Stimulated activated naive CD8-positive, alpha-beta T cell treated with anti-CD3 and anti-CD28 coated beads, Interleukin-15, Interleukin-2, amounts not matched to agents 100 U/mL and 50 U/mL, for 24 hours (primary cell): ENCODE measurements at places on chromosomes 11 and 22.

DNA sequence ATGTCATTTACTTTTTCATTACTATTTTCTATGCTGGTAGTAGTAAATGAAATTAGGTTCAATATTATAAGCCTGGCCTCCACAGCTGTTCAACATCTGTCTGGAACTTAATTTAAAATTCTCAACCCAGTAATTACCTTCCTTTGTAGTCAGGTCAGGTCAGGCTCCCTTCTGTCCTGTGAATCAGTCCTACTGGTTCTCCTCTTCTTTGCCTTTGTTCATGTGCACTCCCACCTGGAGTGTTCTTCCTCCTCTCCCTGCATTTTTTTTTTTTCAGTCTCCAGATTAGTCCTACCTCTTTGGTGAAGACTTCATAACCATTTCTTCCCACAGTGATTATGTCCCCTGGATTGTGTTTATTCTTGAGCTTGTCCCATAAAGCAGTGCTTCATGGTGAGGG, 67.9 kb downstream of the DKK3 start:
- no peak for DNase-seq

DNA sequence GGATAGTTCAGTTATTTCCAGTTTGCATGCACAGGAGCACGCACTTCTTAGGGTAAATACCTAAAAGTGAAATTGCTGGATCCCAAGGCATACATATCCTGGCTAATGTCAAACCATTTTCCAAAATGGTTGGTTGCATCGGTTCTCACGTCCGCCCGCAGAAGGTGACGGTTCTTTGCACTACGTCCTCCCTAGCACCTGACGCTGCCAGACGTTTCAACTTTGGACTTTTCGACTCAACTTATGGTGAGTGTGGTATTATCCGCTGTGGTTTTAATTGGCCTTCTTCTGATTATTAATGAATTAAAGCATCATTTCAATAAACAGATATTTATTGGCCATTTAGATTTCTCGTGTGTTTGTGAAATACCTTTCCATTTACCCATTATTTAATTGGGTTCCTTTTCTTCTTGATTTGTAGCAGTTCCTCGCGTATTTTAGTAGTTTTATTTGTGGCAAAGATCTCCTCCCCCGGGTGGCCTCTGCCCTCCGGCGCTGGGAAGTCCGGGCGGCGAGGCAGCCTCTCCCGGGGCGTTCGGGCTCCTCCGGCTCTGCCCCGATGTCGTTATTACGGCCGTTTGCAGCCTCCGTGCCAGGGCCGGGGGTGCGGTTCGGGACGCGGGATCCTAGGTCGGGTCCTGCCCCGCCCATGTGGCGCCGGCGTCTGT, at the start of gene JHY:
TSS of gene JHY (plus strand) at position 571 of the 668 bp plus-strand sequence. CDS start 3,091 bp downstream, outside the sequence.
- DNase-seq = no peak

DNA sequence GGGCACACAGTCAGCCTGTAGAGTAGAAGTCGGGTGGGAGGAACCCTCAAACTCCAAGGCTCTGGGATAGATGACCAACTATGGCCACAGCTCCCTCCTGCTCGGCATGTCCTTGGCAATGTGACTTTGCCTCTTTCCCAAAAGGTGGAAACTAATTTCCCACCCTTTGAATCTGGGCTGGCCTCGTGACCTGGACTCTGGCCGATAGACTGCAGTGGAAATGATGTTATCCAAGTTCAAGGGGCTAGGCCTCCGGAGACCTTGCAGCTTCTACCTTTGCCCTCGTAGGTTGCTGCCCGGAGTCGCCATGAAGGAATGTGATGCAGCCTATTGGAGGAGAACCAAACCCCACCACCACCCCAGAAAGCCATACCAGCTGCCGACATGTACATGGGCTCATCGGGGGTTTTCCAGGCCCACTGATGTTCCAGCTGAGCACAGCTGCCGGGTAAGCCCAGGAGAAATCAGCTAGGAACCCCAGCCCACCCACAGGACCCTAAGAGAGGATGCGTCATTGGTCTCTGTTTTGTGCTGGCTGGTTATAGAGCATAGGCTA, 30.4 kb downstream of the KCNJ4 start:
- DNase-seq = no peak

DNA sequence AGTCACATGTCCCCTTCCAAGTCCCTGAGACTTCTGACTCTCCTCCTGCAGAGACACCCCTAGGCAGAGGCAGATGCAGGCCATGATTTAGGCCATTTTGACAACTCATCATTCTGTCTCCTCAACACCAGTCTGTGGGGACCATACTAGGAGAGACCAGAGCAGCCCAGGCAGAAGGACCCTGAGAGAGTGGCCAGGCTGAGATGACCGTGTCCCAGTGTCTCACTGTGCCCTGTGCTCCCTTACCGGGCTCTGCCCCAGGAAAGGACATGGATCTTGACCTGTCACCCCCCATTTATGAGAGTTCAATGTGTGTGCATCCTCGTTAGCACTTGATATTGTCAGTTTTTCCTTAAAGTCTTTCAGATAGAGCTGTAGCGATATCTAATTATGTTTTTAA, 52.4 kb upstream of the IGLL5 start:
- DNase-seq = no peak

GRCh38 chr11:4763096-4763495, 6.6 kb downstream of the OR51F1 start:
- no peak for DNase-seq

- peak; percentile 61 for DNase-seq
Measured at GRCh38 chr22:46737105-46737975, 712 bp downstream of the CERK start.

GRCh38 chr22:45306139-45306538, 3.6 kb upstream of the FAM118A start:
- no peak for DNase-seq

- DNase-seq = no peak
Measured at GRCh38 chr11:115126515-115127208, 377.6 kb downstream of the CADM1 start.

- no peak for DNase-seq
Measured at GRCh38 chr22:45911601-45912271, 65.2 kb downstream of the WNT7B start.

DNA sequence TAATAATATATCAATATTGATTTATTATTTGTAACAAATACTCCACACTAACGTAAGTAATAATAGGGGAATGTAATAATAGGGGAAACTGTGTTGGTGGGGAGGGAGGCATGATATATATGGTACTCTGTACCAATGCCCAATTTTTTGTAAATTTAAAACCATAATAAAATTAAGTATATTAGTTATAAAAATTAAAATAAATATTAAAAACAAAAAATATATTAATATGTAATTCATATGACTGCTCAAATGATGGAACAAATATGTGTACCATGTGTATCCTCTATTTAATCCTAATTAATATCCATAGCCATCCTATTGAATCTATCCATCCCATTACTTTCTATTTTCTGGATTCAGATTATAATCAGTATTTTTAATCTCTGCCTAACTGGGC, 578.0 kb downstream of the KCNA4 start:
- DNase-seq = no peak

GRCh38 chr11:25211635-25212254, 714.9 kb downstream of the LUZP2 start:
- no peak for DNase-seq

- DNase-seq = no peak
Measured at GRCh38 chr11:60129853-60130252, 41.4 kb downstream of the MS4A2 start.

DNA sequence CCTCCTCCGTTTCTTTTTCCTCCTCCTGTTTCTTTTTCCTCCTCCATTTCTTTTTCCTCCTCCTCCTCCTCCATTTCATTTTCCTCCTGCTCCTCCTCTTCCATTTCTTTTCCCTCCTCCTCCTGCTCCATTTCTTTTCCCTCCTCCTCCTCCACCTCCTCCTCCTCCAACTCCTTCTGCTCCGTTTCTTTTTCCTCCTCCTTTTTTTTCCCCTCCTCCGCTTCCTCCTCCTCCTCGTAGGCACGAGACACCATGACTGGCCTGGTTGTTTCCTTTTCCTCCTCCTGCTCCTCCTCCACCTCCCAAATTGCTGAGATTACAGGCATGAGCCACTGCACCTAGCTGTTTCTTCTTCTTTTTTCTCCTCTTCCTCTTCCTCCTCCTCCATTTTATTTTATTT, 25.6 kb upstream of the DRICH1 start:
- DNase-seq = no peak

- DNase-seq = no peak
Measured at GRCh38 chr11:11513422-11513821, 108.4 kb downstream of the GALNT18 start.

GRCh38 chr11:69467196-69467595, 14.3 kb upstream of the LINC01488 start:
- DNase-seq = no peak

- DNase-seq = no peak
Measured at GRCh38 chr11:22785251-22785650, 44.4 kb downstream of the SVIP start.

GRCh38 chr11:134941326-134941725, 529.3 kb upstream of the B3GAT1 start:
- no peak for DNase-seq

DNA sequence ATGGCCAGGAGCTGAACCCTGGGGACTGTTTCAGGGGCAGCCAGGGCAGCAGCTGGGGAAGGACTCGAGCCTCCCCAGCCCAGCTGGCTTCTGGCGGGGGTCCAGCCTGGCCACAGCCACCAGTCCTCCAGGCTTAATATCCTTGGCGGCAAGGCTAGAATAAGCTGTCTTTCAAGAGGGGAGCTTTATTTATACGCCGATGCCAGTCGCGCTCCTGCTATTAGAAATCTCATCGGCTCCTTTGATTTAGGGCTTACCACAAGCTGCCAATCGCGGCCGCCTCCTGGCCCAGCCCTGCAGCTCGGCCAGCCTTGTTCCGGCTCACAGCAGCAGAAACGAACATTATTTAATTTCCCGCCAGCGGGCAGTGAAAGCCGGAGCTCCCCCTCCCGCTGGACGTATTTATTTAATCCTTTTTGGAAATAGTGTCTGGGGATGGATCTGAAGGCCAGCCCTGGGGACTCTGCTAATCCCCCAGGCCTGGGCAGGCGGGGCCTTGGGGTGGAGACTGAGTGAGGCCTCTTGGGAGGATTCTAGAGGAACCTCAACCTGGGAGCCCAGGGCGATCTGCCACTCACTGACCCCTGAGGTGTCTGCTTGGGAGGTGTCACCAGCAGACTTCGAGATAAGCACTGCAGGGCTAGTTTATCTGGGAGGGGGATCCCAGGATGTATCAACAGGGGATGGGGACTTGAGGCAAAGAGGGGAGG, 363.1 kb downstream of the MN1 start:
- DNase-seq = no peak

GRCh38 chr11:126186025-126186698, 25.3 kb downstream of the RPUSD4 start:
- no peak for DNase-seq

DNA sequence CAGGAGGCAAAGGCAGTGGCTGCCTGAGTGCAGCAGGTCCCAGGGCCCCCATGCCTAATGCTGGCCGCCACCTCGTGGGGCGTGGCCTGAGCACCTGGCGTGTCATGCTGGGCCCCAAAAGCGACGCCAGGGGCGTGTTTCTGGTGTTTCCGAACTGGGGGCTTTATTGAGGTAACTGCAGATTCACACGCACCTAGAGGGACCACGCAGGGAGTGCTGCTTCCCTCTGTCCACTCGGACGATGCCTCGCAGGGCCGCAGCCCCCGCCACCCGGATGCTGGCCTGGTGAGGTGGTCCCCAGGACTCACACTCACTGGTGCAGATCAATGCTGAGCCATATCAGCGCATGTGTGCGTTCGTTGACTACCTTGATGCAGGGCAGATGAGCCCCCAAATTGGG, 736.2 kb downstream of the BRD1 start:
- DNase-seq = no peak

DNA sequence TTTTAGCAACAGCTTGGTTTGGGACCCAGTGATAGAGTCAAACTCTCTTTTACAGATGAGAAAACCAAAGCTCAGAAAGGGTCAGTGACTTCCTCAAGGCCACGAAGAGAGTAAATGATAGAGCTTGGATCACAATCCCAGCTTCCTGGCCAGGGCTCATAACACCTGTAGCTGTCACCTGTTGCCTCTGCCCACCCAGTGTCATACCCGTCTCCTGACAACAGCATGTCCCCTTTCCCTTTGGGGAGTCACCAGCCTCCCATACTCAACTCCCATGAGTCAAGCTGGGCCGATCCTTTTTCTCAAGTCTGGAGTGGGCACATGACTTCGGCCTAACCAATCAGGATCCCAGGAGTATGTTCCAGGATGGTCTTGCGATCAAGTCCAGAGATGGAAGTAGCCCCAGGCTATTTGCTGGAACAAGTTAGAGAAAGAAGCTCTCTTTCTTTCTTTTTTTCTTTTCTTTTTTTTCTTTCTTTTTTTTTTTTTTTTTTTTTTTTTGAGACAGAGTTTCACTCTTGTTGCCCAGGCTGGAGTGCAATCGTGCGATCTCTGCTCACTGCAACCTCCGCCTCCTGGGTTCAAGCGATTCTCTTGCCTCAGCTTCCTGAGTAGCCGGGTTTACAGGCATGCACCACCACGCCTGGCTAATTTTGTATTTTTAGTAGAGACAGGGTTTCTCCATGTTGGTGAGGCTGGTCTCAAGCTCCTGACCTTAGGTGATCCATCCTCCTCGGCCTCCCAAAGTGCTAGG, 27.8 kb upstream of the MYH9 start:
- DNase-seq = no peak

GRCh38 chr11:78187366-78188285, 800 bp downstream of the KCTD21 start:
- peak; percentile 78 for DNase-seq

DNA sequence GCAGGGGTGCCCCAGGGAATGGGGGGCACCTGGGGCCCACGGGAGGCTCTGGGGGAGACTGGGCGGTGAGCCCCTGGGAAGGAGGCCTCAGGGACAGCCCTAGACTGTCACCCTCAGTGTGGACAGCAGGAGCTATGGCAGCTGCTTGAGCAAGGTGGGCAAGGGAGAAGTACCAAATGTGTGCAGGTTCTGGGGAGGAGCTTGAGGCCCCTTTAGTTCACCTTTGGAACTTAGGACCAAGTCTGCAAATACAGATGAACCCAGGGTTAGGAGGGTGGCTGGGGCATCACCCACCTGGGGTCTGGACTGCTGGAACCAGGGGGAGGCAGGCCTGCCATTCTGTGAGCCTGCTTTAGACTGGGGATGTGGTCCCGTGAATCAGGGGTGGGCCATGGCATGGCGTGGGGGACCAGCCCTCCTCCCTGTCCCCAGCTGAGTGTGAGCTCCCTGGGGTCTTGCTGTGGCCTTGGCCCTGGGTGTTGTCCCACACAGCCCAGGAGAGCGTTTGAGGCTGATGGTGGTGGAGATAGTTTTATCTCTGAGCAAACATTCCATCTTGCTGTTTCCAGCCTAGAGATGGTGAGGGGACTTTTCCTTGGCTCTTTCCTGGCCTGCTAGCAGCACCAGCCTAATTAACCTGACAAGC, 122.3 kb downstream of the KCNQ1 start:
- DNase-seq = no peak

GRCh38 chr22:35538801-35539321, 1.8 kb upstream of the RASD2 start:
- peak; percentile 58 for DNase-seq

DNA sequence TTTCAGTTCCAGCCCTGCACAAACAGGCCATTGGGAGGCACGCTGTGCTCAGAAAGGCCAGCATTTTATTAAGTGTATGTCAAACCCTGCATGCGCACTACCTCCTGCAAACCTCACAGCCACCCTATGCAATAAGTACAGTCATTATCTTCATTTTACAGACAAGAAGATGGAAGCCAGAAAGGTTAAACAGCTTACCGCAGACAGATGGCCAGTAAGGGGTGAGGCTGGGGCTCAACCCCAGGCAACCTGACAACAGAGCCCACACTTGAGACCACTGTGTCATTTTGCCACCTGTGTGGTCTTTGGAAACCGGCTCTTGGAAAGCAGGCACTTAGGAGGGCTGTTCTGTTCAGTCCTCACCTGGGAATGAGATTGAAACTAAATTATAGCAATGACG, 142.3 kb downstream of the NXPE2 start:
- no peak for DNase-seq

- DNase-seq = no peak
Measured at GRCh38 chr11:65814986-65815565, 18.7 kb upstream of the SNX32 start.

GRCh38 chr11:119752345-119752871, 23.4 kb upstream of the NECTIN1 start:
- DNase-seq = no peak
